ENCODE measurements at places on chromosomes 16 and 17.

DNA sequence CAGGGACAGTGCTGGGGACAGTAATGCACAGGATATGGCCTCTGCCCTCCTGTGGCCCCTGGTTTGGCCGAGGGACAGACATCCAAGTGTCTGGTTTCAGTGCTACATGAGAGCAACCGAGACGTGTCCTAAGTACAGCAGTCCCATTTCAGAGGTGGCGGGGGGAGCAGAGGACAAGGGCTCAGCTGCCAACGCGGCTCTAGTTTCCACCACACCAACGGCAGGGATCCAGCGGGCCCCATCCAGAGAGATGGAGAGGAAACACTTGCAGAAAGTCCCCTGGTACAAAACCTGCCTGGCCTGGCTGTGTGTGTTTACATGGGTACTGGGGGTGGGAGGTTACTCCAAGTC lies 125.8 kb upstream of the SMURF2 start:
- no peak for DNase-seq

DNA sequence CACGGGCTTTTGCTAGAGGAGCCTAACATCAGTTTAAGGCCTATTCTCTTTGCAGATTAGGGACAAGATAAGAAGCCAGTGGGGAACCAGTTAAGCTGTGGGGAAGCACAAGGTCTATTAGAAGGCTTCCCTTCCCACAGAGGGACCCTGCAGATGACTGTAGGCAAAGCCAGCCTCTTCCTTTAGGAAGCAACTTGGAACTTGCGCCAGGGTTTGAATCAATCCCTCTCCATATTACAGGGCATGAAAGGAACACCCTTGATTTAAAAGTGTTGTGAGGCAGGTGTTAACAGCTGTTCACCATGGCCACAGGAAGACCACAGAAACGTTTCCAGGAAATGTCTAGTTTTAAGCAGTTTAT lies 77.3 kb downstream of the RPTOR start:
- no peak for DNase-seq

- DNase-seq: no peak
Measured at GRCh38 chr17:43769426-43769825, 9.4 kb downstream of the DUSP3 start.

DNA sequence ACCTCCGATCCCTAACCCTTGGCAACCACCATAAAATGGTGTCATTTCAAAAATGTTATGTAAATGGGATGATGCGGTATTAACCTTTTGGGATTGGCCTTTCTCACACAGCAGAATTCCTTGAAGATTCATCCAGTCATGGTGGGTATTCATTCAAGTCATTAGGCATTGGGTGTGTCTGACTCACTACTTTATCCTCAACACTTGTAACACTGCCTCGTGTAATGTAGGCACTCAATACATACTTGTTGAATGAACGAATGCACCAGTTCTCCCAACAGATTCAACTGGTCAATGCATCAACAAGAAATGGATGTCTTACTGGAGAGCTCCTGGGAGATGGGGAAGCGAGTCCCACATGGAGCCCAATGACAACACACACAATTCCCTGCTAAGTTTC lies 21.8 kb upstream of the GAN start:
- no peak for DNase-seq

DNA sequence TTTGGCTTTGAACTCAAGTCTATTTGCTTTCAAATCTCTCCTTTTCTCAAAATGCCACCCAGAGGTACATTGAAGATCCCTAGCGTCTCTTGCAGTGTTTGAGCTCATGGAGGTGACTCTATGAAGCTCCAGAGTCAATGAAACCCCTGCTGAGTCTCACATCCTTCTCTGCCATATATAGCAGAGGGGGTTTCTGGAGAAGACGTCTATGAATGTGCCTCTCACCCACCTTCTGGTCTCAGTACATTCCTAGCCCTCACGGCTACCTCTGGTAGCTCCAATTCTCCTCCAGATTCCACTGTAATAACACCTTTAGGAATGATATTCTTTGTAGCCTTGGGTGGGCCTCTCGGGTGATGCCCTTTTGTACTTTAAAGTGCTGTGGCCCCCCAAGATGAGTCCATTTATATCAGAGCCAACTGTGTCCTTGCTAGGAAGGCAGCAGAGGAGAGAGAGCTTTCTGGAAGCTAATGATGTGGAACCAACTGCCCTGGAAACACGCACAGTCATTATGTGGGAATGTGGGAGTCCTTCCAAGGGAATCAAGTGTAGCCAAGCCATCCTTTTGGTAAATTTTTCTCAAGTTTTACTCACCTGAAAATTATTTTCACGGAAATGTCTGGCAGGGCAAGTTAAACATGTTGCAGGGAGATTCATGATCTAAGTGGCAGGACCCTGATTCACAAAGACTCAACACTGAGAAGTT lies 123.4 kb downstream of the ASIC2 start:
- no peak for DNase-seq

DNA sequence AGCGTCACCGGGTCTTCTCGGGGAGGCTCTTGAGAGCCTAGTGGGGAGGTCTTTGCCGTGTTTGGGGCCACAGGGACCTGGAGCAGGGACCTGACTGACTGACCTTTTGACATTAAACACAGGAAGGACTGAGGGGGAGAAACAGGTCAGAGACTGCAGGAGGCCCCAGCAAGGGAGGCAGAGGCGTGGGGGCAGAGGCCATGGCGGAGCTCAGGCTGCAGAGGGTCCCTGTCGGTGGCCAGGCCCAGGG lies 41.6 kb upstream of the GSE1 start:
- no peak for DNase-seq

DNA sequence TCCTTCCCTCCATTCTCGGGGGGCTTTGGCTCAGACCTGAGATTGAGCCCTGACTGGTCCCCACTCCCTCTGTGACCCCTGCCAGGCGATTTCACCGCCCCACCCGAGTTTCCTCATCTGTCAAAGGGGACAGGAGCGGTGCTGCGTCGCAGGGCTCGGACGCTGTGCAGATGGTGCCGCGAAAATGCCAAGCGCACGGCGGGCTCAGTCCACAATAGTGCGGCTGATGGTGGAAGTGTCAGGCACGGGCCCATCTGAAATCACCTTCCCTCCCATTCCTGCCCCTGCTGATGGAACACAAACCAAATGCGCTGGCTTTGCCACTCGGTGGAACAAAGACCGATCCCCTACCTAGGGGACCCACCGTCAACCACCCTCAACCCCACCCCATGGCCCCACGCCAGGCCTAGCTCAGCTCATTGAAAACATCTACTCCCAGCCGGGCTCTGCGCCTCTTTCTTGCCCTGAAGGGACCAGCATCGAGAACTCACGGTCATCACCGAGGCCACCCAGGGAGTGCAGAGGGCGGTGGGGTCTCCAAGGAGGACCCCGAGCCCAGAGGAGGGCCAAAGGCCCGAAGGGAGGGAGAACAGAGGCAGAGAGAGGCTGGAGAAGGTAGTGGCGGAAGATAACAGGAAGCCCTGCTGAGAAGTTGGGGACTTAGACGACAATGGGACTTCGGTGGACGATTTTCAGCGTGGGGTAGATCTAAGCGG lies 1.4 kb downstream of the CARHSP1 start:
- no peak for DNase-seq

DNA sequence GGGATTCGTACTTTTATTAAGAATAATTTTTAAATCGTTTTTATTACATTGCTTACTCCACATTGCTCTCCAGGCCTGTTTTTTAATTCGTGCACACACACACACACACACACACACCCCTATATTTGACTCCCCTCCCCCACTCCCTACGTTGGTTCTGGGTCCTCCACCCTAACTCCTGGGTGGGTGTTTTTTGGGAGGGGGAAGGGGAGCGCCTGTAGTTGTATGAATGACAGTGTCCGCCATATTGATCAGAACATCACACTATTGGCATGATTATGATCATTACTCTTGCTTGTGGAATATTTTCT lies 1.3 kb downstream of the GNAO1 start:
- no peak for DNase-seq

- no peak for DNase-seq
Measured at GRCh38 chr17:7043182-7043496, 753 bp downstream of the SLC16A11 start.

DNA sequence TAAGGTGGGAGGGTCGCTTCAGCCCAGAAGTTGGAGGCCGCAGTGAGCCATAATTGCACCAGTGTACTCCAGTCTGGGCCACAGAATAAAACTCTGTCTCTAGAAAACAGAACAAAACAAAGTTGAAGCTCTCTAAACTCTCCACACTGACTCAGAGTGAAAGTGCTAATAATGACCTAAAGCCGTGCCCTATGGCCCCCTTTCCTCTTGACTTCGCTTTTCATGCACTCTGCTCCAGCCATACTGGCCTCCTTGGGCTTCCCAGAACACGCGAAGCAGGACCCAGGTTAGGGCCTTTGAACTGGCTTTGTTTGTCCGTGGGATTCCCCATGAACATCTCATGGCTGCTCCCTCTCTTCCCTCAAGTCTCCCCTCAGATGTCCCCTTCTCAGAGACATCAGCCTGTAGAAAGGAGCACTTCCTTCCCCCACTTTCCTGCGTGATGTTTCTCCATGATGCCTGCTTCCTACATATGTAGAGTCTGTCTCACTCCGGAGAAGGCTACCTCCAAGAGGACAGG lies 18.6 kb upstream of the SPN start:
- DNase-seq: no peak

- no peak for DNase-seq
Measured at GRCh38 chr17:40824015-40824832, 1.8 kb upstream of the KRT10 start.

DNA sequence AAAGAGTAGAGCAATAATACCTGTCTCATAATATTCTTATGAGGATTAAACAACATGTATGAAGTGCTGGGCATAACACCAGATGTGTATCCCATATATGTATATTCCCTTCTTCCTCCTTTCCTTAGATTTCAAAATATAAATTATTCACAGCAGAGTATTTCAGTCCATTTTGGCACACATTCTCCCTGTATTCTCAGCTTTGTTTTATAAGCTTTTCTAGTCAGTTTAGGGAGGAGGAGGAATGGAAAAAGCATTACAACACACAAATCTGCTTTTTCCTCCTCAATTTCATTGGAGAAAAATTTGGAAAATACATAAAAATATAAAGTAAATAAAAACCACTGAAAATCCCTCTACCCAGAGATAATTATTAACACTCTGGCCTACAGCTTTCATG lies 46.6 kb upstream of the CORO6 start:
- no peak for DNase-seq

DNA sequence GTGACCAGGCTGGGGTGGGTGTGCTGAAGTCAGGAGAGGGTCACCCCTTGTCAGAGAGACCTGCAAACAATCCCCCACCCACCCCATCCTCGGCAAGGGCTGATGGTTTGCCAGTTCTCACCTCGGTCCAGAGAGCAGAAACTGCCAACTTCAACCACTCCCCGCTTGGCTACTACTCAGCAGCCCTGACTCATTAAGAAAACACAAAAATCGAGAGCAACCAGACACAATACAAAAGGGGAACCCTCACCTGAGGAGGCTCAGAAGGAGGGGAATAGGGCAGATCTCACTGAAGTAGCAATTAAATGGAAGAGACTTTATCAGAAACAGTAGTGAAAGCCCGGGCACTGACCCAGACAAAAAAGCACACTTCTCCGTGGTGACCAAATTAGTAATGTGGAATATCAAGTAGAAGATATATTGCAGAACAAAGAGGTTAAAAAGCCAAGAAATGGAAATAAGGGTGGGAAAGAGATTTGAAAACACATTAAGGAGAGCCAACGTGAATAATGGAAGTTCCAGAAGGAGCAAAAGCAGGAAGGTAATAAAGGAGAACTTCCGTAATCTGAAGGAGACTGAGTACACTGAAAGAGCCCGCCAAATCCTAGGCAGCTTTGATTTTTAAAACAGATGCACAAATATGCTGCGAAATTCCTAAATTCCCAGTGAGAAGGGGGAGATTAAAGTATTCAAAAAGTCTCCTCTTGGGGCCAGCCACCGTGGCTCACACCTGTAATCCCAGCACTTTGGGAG lies 23.6 kb downstream of the CENPV start:
- no peak for DNase-seq

- DNase-seq: no peak
Measured at GRCh38 chr16:262121-262745, 13.5 kb downstream of the RGS11 start.

- DNase-seq: no peak
Measured at GRCh38 chr17:38636054-38636453, 30.3 kb upstream of the SRCIN1 start.

DNA sequence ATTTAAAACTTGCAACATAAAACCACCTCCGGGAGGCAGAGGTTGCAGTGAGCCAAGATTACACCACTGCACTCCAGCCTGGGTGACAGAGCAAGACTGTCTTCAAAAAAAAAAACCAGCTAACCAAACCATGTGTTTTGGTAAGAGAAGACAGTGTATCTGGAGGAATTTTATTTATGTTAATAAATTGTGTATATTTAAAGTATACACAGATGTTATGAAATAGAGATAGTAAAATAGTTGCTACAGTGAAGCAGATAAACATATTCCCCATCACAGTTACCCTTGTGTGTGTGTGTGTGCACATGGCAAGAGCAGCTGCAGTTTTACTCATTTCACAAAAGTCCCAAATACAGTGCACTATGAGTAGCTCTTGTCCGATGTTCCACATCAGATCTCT lies 54.8 kb upstream of the CRISPLD2 start:
- DNase-seq: no peak

DNA sequence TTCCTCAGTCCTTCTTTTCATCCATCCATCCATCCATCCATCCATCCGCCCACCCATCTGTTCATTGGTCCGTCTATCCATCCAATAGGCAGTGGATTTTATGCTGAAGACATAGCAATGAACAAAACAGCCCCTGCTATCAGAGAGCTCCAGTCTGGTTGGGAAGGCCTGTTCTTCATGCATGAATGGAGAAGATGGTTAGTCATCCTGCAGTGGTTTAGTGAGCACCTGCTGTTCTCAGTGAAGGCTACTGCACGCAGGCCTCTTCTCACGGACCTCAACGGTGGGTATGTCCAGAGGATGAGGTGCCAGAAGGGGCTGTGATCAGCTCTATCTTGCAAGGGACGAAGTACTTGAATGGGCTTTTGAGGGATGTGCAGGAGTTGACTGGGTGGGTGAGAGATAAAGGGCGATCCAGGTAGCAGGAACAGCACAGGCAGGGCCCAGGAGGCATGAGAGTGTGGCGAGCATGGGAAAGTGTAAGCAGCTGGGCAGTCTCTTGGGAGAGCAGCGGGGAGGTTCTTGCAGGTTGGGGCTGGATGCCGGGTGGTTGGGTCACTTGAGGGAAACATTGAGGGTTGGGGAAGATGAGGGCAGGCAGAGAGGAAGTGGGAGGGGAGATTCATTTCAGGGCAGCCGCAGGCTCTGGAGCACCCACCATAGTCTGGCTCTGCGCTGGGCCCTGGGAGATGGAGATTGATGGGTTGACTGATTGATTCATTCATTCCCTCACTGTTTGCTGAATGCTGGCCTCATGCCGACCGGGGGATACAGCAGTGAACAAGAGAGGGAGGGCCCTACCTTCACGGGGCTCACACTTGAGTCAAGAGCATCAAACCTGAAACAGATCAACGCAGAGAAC lies 115.0 kb upstream of the CIBAR2 start:
- DNase-seq: no peak

All from stimulated activated CD4-positive, alpha-beta T cell treated with anti-CD3 and anti-CD28 coated beads, Interleukin-4, amount 100 ng/mL, for 24 hours (primary cell).